Astrocyte (in vitro differentiated cells and primary cell): ENCODE measurements at places on chromosomes 2 and 18. TPM values are rescaled to one million over a fixed set of nuclear protein-coding genes. Genes with fewer than 3 reads are reported as not detected.

CACNB4 gene
- 1.8 and 2.9 TPM in 2 replicates for total RNA-seq

LOXHD1 gene
- not detected in 2 replicates for total RNA-seq

CFAP221 gene
- total RNA-seq, result 0.29 and 0.61 TPM in 2 replicates

KCTD1 gene
- 27.0 and 31.8 TPM in 2 replicates for total RNA-seq

SCN2A gene
- total RNA-seq, result 7.5 and 8.2 TPM in 2 replicates

PIGN gene
- total RNA-seq, result 17.1 and 20.0 TPM in 2 replicates

DNA sequence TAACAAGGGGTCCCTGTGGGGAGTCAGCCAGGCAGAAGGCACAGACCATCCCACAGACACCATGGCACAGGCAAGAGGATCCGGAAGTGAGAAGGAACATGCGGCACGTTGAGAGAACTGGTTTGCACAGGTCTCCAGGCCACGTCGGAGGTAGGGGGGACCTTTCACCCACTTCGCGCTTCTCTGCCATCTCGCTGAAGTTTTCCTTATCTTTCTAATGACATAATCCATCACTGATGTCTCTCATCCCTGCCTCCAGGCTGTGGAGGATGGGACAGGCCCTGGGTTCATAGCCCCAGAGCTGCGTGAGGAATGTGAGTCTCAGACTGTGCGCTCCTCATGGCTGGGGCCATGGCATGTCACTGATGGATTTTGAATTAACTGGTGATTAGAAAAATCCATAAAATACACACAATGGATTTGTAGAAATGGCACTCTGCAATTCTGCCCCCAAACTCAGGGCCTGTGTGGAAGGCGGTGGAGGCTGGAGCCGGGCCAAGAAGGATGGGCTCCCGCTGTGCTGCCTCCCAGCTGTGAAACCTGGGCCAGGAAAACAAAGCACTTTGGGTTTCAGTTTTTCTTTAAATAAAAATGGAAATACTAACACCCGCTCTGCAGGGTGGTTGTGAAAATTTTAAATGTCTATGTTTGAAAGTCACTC lies 113.3 kb upstream of the ALKAL2 start:
- DNase-seq, result no peak
- H3K36me3 ChIP-seq, result no peaks in the 10 kb centered on the region
- no peaks in the 10 kb centered on the region for H3K4me1 ChIP-seq
- H3K4me3 ChIP-seq, result no peak overlapping the region
- H3K27me3 ChIP-seq, result no peaks in the 10 kb centered on the region
- H3K27ac ChIP-seq, result no peak overlapping the region

DNA sequence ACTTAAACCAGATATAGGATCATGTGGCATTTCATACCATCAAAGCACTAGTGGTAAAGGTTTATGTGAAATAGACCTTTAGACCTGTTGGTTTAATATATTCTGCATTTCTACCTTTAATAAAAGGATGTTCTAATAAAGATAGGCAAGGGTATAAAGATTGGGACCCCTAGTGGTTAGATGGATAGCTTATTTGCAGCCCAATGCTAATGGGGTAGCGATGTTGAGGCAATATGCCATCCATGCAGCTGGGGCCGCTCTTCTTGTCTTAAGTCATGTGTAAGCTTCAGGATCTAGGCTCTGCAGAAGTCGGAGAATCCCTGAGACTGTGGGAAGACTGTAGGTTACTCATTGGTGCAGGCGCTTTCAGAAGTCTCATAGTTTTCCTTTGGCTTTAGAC lies 114.9 kb downstream of the ICOS start:
- H3K27ac ChIP-seq, result no peak overlapping the region
- H3K4me3 ChIP-seq, result no peak overlapping the region
- no peak for DNase-seq
- no peaks in the 10 kb centered on the region for H3K36me3 ChIP-seq

- H3K4me3 ChIP-seq, result no peak overlapping the region
- H3K27ac ChIP-seq, result no peak overlapping the region
- no peak for DNase-seq
- no peaks in the 10 kb centered on the region for H3K4me1 ChIP-seq
- no peaks in the 10 kb centered on the region for H3K27me3 ChIP-seq
Measured at GRCh38 chr2:239532859-239533258, 132.0 kb upstream of the HDAC4 start.

- H3K4me1 ChIP-seq, result no peaks in the 10 kb centered on the region
- H3K27ac ChIP-seq, result no peak overlapping the region
- DNase-seq, result no peak
- H3K4me3 ChIP-seq, result no peak overlapping the region
- no peaks in the 10 kb centered on the region for H3K27me3 ChIP-seq
- H3K36me3 ChIP-seq, result peaks cover 13% of the 10 kb centered on the region
Measured at GRCh38 chr18:5288517-5288935, 7.0 kb downstream of the ZBTB14 start.

GRCh38 chr18:8800445-8800844 lies 95.1 kb downstream of the MTCL1 start:
- H3K4me1 ChIP-seq, result peaks cover 61% of the 10 kb centered on the region
- peak overlapping the region; percentile 9 for H3K4me3 ChIP-seq
- peak; percentile 100 for DNase-seq
- H3K27ac ChIP-seq, result peak overlapping the region; percentile 99

DNA sequence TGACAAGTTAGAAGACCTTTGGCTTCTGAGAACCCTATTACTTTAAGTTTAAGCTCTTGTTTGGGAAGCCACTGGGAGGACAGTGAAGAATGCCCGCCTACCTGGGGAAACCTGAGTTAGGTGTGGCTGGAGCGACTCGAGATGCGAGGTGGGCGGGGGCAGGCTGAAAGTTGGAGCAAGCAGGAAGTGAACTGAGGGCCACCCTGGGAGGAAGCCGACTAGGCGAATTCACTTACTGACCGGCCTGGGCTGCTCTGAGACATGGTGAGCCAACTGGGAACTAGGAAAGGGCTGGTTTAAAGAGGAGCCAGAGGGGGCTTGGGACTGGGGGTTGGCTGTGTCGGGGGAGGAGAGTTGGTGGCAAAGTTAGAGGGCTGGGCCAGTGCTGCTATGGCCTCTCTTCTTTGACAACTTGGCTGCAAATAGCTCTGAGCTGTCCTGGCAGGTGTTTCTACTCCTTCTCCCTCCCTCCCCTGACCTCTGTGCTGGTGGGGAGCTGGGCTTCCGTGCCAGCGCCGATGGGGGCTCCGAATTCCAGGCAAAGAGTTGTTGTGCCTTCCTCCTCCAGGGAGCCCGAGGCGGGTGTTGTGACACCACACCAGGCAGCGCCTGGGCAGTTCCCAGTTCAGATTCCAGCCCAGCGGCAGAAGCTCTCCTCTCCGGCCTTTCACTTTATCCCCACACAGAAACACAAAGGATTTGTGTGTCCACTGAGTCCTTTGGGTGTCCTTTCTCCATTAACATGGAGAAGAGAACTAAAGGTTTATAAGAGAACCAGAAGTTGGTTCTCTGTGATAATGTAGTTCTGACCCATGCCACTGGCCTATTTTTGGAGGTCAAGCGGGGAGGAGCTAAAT lies at the start of gene VAMP8:
Gene VAMP8 (plus strand): TSS at position 201 of the 857 bp plus-strand sequence. CDS start 61 bp downstream, at position 262.
- no peak for DNase-seq
- no peaks in the 10 kb centered on the region for H3K36me3 ChIP-seq
- no peaks in the 10 kb centered on the region for H3K27me3 ChIP-seq
- H3K4me1 ChIP-seq, result peaks cover 3% of the 10 kb centered on the region

DNA sequence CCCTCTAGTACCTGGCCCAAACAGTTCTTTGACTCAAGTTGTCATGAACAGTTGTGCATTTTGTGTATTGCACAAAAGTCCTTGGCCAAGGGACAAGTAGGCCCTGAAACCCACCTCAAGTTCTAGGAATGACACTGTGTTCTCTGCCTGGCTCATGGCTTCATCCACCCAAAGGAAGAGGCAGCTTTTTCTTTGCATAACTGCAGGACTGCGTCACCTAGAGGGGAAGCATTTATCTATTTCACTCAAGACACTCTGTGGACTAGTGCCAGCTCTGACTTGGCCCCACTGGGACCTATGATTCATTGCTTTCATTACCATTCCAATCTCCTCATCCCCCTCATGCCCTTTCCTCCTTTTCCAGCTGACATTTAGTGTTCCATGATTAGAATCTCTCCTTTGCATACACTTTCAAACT lies 119.3 kb upstream of the SIX2 start:
- no peaks in the 10 kb centered on the region for H3K36me3 ChIP-seq
- no peak overlapping the region for H3K4me3 ChIP-seq
- peak; percentile 95 for DNase-seq

DNA sequence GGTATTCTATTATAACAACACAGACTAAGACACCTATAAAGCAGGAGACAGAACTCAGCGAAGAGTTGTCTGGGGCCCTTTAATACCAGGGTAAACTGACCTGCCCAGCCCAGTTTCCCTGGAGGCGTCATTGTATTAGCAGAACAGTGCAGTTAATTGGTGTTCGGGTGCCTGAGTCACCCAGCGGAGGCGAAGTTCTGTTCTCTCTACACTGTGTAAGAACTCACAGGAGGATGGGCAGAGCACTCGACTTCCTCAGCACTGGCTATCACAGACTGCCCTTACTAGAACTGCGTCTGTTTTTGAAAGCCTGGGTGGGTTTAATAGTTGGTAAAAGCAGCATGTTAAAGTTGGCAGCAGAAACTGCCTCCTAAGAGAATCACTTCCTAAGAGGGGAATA lies 106.5 kb upstream of the ATP8B1 start:
- H3K27ac ChIP-seq, result no peak overlapping the region
- H3K36me3 ChIP-seq, result no peaks in the 10 kb centered on the region
- H3K4me3 ChIP-seq, result no peak overlapping the region
- no peaks in the 10 kb centered on the region for H3K27me3 ChIP-seq
- peak; percentile 57 for DNase-seq

DNA sequence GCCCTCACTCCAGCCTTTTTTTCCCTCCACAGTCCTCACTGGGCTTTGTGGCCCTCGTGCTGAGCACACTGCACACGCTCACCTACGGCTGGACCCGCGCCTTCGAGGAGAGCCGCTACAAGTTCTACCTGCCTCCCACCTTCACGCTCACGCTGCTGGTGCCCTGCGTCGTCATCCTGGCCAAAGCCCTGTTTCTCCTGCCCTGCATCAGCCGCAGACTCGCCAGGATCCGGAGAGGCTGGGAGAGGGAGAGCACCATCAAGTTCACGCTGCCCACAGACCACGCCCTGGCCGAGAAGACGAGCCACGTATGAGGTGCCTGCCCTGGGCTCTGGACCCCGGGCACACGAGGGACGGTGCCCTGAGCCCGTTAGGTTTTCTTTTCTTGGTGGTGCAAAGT lies 39.4 kb downstream of the STEAP3 start:
- H3K36me3 ChIP-seq, result no peaks in the 10 kb centered on the region
- H3K4me1 ChIP-seq, result peaks cover 7% of the 10 kb centered on the region
- no peak overlapping the region for H3K4me3 ChIP-seq
- no peaks in the 10 kb centered on the region for H3K27me3 ChIP-seq

GRCh38 chr18:7755753-7756475 lies 188.8 kb downstream of the PTPRM start:
- H3K27ac ChIP-seq, result no peak overlapping the region
- H3K27me3 ChIP-seq, result no peaks in the 10 kb centered on the region
- H3K4me1 ChIP-seq, result peaks cover 9% of the 10 kb centered on the region
- DNase-seq, result no peak
- no peaks in the 10 kb centered on the region for H3K36me3 ChIP-seq
- no peak overlapping the region for H3K4me3 ChIP-seq

GRCh38 chr2:1088192-1088860 lies 137.7 kb downstream of the SNTG2 start:
- H3K36me3 ChIP-seq, result no peaks in the 10 kb centered on the region
- no peak overlapping the region for H3K4me3 ChIP-seq
- H3K27ac ChIP-seq, result no peak overlapping the region
- no peak for DNase-seq

DNA sequence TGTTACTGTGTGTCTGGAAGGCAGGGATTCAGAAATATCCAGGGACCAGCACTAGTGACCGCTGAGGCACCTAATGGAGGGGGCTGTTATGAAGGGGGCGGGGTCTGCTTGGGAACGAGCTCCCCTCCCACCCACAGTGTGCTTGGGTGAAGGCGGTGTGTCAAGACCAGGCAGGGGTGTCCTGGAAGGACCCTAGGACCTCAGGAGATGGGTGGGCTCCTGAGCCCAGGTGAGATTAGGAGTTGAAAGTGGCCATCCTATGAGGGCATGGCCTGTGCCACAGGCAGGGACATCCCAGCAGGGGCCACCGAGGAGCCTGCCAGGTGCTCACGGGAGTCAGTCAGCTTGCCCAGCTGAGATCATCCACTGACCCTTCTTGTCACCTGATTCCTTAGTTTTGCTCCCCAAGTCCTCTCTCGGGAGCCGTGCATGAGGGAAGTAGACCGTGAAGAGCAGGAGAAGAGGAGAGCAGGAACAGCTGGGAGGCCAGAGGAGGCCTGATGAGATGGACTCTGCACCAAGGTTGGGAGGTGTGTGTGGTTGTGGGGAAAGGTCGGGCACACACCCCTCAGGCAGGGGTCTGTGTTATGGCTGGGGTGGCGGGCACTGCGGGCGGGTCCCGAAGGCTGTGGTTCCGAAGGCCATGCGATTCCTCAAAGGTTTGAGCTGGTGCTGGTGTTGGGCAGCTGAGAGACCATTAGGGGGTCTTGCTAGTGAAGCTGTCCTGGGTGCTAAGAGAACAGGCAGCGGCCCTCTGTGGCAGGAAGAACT lies 180.9 kb upstream of the HS6ST1 start:
- DNase-seq, result no peak
- no peak overlapping the region for H3K4me3 ChIP-seq
- H3K36me3 ChIP-seq, result no peaks in the 10 kb centered on the region
- no peak overlapping the region for H3K27ac ChIP-seq

GRCh38 chr2:231036131-231036530 lies 1.2 kb upstream of the C2orf72 start:
- no peak for DNase-seq
- no peaks in the 10 kb centered on the region for H3K36me3 ChIP-seq
- no peak overlapping the region for H3K27ac ChIP-seq
- H3K27me3 ChIP-seq, result peaks cover 65% of the 10 kb centered on the region
- no peak overlapping the region for H3K4me3 ChIP-seq

GRCh38 chr2:12270876-12271588 lies 445.7 kb upstream of the TRIB2 start:
- H3K27ac ChIP-seq, result no peak overlapping the region
- H3K27me3 ChIP-seq, result no peaks in the 10 kb centered on the region
- H3K4me3 ChIP-seq, result no peak overlapping the region
- no peaks in the 10 kb centered on the region for H3K4me1 ChIP-seq
- no peaks in the 10 kb centered on the region for H3K36me3 ChIP-seq
- DNase-seq, result no peak

- H3K27me3 ChIP-seq, result no peaks in the 10 kb centered on the region
- H3K4me3 ChIP-seq, result no peak overlapping the region
- H3K4me1 ChIP-seq, result no peaks in the 10 kb centered on the region
- no peak for DNase-seq
- no peak overlapping the region for H3K27ac ChIP-seq
Measured at GRCh38 chr2:181380581-181380980, 76.6 kb upstream of the ITGA4 start.

DNA sequence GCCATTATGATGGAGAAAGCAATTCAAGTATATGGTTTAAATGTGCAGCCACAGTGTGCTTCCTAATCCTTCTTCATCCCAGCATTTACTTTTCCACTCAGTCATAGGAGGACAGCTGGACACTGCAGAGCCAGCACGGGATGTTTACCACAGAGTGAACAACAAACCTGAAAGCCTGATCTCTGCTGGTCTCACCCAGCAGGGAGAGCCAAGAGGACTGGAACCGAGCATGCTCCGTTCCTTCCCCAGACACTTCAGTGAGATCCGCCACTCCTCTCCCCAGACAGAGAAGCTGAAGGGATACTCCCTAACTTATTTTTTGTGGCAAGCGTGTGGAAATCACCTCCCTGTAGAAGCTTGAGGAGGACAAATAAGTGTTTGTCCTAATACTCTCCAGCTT lies 23.2 kb upstream of the GORASP2 start:
- H3K27ac ChIP-seq, result no peak overlapping the region
- no peak overlapping the region for H3K4me3 ChIP-seq
- no peaks in the 10 kb centered on the region for H3K27me3 ChIP-seq
- no peaks in the 10 kb centered on the region for H3K4me1 ChIP-seq
